Daoy (cell line): ENCODE measurements at places on chromosomes 7 and 10. TPM values are rescaled to one million over a fixed set of nuclear protein-coding genes. Genes with fewer than 3 reads are reported as not detected.

- DNase-seq, result no peak
Measured at GRCh38 chr10:71359364-71360046, 37.2 kb upstream of the CDH23 start.

- no peak for DNase-seq
Measured at GRCh38 chr10:72316748-72317435, 37.8 kb downstream of the DNAJB12 start.

DNA sequence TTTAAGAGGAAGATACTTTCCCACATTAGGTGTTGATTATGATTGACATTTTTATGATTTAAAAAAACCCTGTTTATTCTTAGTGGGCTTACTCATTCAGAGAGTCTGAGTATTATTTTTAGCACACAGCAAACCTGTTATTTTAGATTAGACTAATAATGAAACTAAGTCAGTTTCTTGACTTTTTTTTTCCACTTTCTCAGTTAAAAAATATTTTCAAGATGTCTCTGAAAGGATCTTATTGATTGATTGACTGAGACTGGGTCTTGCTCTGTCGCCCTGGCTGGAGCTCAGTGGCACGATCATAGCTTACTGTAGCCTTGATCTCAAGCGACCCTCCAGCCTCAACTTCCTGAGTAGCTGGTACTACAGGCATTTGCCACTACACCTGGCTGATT is 20.4 kb upstream of the INPP5F start:
- no peak for DNase-seq

- DNase-seq, result no peak
Measured at GRCh38 chr7:16611711-16612110, 33.8 kb downstream of the ANKMY2 start.

- DNase-seq, result no peak
Measured at GRCh38 chr10:118939211-118940007, 90.1 kb upstream of the NANOS1 start.

GRCh38 chr10:88138319-88138848 is 275.0 kb downstream of the PTEN start:
- DNase-seq, result no peak

DNA sequence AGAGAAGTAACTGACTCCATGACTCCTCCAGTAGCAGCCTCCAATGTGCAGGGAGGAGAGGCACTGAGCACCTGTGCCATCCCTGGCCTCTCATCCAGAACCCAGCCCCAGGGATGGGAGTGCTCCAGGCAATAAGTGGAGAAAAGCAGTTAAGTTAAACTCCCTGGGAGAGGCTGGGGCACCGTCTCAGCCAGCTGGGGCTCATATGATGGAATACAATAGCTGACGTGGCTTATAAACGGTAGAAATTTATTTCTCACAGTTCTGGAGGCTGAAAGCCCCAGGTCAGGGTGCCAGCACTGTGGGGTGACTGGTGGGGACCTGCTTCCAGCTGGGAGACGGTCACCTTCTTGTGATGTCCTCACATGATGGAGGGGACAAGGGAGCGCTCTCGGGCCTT is 94.7 kb downstream of the RAMP3 start:
- no peak for DNase-seq

GRCh38 chr7:144830024-144830785 is 5.6 kb downstream of the TPK1 start:
- DNase-seq, result peak; percentile 35

GRCh38 chr10:12508165-12508564 is 158.8 kb downstream of the CAMK1D start:
- no peak for DNase-seq

- DNase-seq, result no peak
Measured at GRCh38 chr7:4074994-4075393, 607.1 kb upstream of the FOXK1 start.

GRCh38 chr10:8378198-8378983 is 323.9 kb downstream of the GATA3 start:
- DNase-seq, result no peak

DNA sequence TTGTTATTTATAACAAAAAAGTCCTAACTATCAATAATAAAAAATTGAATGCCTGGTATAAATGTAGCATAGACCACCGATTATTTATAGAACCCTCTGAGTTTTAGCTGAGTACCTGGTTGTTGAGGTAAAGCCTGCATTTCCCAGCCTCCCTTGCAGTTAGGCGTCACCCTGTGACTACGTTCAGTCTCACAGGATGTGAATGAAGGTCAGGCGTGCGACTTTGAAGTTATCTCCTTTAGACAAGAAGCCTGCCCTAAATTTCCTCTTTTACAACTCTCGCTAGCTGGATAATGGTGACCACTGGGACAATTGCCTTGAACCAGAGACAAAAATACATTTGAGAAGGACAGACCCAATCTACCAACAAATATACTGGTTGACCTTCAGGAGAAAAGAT is 67.5 kb upstream of the TES start:
- DNase-seq, result no peak

DNA sequence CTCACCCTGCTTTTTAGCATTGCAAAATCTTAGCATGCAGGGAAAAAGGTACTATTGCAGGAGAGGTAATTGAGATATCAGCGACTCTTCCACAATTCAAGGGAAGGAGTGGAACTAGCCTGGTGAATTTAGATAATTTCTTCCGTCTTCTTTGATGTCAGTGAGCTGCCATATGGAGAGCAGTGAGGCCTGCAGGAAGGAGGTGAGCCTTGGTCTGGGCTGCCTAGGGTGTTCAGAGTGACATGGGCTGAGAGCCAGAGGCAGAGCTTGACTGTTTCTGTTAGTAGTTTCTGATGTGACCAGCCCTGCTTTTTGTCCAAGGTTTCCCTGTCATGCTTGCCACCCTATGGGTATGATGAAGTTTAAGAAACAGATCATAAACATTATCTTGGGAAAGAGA is 28.6 kb downstream of the KAT6B start:
- DNase-seq, result no peak

The FAM25A gene
- not detected in 2 replicates for total RNA-seq

The ADCY1 gene
- total RNA-seq, result 0.34 and 0.80 TPM in 2 replicates

The HOXA4 gene
- total RNA-seq, result 4.1 and 6.7 TPM in 2 replicates

The TAS2R5 gene
- total RNA-seq, result 0.06 TPM in 1 of 2 replicates, not detected in the other

The LRRC4 gene
- total RNA-seq, result 0.51 and 1.4 TPM in 2 replicates

The TMEM178B gene
- total RNA-seq, result 1.2 and 1.3 TPM in 2 replicates
